ENCODE measurements at places on chromosomes 5 and 9. TPM values are rescaled to one million over a fixed set of nuclear protein-coding genes. Genes with fewer than 3 reads are reported as not detected.

Gene PCDHAC2
- total RNA-seq, result 0.48 TPM

GRCh38 chr9:75053869-75054268 lies 25.8 kb upstream of the CARNMT1 start:
- DNase-seq, result no peak

DNA sequence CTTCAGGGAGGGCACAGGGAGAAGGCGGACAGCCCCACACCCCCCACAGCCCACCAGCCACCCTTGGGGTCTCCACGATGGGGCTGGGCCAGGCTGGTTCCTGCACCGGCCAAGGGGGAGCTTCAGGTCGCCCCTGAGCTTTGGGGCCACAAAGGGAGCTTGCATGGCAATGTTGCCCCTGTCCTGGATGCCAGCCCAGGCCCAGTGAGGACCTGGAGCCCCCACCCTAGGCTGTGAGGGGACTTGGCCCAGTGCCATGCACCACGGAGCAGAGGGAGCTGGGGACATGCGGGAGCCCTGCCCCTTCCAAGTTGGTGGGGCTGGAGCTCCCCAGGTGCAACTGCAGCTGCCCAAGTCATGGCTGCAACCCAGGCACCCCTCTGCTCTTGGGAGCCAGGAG lies 18.4 kb downstream of the TMEM38B start:
- no peak for DNase-seq

Gene OTP
- total RNA-seq, result not detected

DNA sequence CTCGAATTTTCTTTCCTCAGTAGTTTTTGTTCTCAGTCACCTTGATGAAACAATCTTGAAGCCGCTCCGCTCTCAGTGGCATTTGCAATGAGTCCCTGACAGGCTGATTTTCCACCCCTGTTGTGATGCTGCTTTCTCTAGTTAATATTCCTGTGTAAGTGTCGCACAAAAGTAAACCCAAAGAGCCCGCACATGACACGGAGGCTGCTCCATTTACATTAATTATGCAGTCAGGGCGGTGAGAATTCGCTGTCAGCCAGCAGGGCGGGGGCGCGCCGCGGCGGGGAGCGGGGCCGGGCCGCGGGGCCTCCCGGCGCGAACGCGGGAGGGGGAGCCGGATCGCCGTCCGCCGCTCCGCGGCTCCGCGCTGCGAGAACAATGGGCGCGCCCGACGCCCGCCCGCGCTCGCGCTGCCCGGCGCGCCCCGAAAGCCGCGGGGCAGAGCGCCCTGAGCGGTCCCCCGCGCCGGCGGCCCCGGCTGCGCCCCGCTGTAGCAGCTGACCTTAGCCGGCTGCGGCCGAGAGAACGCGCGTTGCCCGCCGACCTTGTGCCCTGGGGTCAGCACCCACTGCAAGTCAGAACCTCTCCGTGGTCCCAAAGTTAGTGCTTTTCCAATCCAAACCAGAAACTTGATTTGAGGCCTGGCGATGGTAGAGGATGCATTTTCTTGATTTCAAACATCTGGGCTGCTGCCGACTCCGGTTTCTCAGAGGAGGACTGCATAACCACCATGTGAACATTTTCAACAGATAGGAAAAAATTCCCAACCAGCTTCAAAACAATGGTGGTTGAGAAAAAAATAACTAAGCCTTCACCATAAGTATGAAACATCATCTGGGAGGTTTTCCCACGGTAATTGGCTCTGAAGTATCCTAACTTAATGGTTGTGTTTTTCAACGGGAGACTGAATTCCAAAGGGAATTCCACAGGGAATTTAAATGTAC lies 142.6 kb downstream of the PBX3 start:
- no peak for DNase-seq

DNA sequence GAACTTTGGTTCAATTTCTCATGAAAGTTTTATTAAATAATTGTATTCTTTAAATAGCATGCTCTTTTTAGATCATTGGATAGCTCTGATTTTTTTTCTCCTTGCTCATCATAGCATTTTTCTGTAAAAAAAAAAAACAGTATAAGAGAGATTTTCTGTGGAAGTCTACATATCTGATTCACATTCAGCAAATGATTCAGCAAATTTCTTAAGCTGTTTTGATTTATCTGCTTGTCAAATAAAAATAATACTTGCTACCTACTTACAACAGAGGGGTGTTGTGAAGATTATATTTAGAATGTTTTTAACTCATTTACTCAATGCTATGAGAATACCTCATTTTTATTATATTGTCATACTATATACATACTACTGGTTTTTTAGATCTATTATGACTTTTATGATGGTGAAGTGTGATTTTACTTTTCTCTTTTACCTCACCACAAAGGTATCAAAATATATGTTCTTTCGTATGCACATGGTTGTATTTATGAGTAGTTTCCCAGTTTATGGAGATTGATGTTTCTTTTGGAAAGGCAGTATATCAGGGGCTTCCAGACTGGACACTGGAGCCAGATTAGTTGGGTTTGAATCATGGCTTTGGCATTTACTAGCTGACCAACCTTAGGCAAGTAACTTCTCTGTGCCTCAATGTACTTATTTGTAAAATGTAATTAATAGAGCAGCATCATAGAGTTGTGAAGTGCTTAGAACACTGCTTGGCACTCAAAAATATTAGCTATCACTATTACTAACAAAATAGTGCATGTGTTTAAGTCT lies 25.5 kb downstream of the TNPO1 start:
- no peak for DNase-seq

DNA sequence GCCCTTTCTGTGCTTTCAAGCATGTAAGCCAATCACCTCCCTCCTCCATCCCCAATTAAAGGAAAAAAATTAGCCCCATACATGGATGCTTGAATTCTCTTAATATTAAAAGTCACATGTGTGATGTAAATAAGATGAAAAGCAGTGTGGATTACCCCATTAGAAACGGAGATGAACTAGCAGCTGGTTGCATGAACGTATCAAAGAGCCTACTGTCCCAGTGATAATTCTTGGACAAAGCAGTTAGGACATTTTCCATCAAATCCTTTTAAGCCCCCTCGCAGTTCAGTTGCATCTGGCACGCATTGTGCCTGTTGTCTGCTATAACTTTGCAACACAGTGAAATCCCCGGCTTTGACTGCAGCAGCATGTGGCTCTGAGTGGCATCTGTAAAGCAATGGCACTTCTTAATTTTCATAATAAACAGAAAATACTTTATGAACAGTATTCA lies 285.6 kb downstream of the FBXL7 start:
- no peak for DNase-seq

Gene ANKRD20A1
- total RNA-seq, result 0.08 TPM

DNA sequence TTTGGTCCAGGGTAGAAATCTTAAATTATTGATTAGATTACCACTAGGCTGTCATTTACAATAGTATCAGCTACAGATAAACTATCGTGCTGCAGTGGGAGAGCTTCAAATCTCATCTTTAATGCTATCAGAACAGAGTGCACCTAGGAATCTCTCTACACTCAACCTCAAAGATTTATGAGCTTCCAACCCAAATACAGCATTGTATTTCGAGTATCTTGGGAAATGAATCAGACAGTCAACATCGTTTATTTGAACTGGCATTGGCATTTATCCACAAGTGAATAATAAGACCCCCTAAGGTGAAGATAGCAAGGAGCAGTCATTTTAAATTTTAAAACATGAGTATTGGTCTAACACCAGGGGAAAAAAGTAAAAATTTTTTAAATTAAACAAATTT lies 1203.2 kb downstream of the CDH12 start:
- DNase-seq, result no peak

DNA sequence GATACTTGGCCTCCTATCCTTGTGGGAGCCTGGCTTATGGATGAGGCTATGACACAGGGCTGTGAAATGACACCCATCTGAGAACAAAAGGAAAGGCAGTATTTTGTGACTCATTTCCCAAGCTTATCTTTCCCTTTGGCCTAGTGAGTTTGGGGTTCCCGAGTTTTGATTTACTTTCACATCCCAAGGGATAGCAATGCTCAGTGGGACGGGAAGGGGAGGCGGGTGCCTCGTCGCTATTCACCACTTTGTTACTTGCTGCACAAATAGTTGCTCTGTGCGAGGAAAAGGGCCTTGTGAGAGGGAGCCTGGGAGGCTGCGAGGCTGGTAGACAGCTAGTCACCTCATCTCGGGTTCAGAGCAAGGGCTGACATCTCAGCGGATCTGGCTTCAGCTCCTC lies 59.1 kb upstream of the ENTREP1 start:
- no peak for DNase-seq

GRCh38 chr5:1294835-1295649 lies at the start of gene TERT:
TSS of gene TERT (minus strand) at chr5:1295068. CDS start at chr5:1294989, 79 bp downstream.
- no peak for DNase-seq

DNA sequence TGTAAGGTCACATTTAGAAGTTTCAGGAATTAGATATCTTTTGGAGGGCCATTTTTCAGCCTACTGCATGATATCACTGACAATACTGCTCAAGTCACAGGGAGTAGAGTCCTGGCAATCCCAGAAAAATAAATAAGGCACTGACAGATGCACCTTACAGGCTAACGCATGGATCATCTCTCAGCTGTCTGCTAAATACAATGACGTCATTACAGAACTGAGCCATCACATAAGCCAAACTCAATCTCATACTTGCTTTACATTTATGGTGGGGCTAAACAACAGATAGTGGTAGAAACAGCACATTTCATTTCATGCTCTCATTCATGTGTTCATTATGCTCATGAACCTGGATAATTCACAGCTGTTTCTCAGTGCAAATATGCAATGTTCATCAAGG lies 243.7 kb downstream of the SEMA5A start:
- no peak for DNase-seq

Gene AGXT2
- total RNA-seq, result not detected

DNA sequence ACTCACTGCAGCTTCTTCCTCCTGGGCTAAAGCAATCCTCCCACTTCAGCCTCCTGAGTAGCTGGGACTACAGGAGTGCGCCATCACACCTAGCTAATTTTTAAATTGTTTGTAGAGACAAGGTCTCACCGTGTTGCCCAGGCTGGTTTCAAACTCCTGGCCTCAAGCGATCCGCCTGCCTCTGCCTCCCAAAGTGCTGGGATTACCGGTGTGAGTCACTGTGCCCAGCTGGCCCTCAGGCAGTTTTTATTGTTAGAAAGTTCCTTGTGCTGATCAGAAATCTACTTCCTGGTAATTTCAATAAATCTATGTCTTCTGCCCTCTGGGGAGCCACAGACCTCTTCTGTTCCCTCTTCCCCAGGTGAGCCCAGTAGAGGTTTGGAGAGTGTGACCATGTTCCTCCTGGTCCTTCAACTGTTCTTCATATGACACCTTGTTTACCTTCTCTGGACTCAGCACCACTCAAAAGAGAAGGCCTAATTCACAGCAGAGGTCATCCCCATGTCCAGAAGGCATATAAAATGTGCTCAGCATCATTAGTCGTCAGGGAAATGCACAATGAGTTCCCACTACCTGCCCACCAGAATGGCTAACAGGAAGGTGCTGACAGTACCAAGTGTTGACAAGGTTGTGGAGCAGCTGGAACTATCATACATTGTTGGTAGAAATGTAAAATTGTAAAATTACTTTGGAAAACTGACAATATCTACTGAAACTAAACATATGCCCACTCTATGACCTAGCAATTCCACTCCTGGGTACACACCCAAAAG lies 10.4 kb downstream of the TMOD1 start:
- DNase-seq, result no peak

Gene MYOZ3
- total RNA-seq, result 4.6 TPM

GRCh38 chr5:94524841-94525697 lies 93.3 kb downstream of the KIAA0825 start:
- DNase-seq, result peak; percentile 23

Gene PRRX2
- not detected for total RNA-seq

Gene TSTD2
- total RNA-seq, result 19.6 TPM

DNA sequence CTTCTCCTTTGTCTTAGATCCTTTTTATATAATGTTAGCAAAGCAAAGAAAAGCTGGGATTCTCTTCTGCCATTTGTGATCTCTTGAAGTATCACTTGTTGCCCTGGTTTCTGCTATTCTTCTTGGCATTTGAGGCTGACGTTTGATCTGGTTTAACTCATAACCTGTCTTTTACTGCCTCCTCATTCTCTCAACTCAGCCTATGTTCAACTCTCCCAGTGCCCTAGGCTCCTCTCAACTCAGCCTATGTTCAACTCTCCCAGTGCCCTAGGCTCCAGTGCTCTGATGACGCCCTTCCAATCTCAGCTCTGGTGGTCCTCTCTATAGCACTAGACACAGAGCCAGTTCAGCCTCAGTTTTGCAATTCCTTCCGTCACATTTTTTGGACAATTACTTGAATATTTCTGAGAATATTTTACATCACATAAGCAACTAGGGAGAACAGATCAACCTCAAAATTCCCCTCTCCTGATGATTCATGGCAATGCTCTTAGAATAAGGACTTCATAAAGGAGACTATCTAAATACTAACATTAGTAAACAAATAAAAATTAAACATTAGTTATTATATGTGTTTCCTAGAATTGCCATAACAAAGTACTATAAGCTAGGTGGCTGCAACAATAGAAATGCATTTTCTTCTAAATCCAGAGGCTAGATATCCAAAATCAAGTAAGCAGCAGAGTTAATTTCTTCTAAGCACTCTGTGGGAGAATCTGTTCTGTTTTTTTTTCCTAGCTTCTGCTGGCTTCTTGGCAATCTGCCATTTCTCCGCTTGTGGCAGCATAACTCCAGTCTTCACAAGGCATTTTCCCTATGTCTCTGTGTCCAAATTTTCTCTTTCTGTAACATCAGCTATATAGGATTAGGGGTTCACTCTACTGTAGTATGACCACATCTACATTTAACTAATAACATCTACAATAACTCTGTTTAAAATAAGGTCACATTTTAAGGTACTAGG lies 662.1 kb upstream of the FTMT start:
- DNase-seq, result peak; percentile 21

Gene PCDHGB3
- total RNA-seq, result 1.3 TPM

GRCh38 chr5:72673623-72674022 lies 142.8 kb upstream of the TNPO1 start:
- DNase-seq, result no peak

DNA sequence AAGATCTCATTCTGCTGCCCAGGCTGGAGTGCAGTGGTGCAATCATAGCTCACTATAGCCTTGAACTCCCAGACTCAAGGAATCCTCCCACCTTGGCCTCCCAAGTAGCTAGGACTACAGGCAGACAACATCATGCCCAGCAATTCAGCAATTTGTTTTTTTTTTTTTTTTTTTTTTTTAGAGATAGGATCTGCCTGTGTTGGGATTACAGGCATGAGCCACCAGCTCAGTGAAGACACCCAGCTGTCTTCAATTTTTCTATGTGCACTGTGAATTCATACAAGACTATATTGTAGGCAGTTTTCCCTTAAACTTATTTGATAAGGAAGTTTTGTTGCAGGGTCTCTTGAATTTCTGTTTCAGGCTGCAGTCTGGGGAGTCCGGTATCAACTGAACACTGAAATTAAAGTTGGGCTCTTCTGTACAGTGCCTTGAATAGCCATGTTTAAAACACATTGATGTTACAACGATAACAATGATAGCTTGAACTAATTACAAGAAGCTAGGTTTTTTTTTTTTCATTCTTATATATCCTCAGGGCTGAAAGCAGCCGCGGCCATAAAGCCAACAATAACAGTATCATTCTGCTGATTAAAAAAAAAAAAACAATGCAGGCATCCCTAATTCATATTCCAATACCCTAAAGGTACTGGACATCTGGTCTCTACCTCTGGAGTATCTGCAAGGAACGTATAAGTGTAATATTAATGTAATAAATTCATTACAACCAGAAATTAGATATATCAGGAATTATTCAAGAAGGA lies 63.5 kb downstream of the MPDZ start:
- no peak for DNase-seq
